ENCODE measurements at places on chromosomes 7 and 10.

DNA sequence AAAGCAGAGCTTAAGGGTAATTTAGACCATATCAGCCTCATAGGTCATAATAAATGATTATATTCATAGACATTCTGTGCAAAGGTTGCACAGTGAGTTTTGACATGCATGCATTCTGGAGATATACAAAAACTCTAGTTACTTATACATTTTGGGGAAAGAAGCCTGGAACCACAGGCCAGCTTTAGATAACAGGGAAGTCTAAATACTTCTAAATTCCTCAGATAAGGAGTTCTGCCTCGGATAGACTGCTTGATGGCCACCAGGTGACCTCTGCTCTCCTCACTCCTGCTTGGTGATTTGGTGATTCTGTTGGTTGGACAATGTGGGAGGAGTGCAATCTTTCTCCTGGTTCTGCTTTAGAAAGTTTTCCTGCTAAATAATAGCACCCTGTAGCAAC is 77.9 kb downstream of the SGMS1 start:
- no peak for DNase-seq

GRCh38 chr10:31186225-31187000 is 132.6 kb upstream of the ZEB1 start:
- DNase-seq: no peak

- DNase-seq: no peak
These were observed 79.0 kb downstream of the AUTS2 start for GRCh38 chr7:69677054-69677852.

GRCh38 chr10:61476529-61476928 is 23.3 kb upstream of the TMEM26 start:
- DNase-seq: no peak

DNA sequence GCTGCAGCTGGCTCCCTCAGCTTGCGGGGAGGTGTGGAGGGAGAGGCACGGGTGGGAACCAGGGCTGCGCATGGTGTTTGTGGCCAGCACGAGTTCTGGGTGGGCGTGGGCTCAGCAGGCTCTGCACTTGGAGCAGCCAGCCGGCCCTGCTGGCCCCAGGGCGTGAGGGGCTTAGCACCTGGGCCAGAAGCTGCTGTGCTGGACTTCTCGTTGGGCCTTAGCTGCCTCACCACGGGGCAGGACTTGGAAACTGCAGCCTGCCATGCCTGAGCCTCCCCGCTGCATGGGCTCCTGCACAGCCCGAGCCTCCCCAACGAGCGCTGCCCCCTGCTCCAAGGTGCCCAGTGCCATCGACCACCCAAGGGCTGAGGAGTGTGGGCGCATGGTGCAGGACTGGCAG is 120.1 kb downstream of the ZNF248 start:
- no peak for DNase-seq

DNA sequence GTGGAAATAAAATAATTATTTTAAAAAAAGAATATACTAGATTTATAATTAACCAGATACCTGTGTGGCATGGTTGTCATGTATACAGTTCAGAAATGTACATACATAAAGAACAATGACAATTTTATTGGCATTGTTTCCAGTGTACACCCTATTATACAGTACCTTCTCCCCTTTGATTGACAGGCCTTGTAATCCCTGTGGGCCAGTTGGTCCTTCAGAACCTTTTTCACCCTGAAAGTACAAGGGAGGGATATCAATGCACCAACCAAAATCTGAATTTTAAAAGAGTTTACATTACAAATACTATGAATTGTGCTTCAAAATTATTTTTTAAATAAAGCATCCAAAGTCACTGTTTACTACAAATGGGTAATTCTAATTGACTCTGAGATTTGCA is 61.2 kb downstream of the COL28A1 start:
- DNase-seq: no peak

GRCh38 chr7:102106625-102107024 is 180.0 kb upstream of the SH2B2 start:
- DNase-seq: no peak

DNA sequence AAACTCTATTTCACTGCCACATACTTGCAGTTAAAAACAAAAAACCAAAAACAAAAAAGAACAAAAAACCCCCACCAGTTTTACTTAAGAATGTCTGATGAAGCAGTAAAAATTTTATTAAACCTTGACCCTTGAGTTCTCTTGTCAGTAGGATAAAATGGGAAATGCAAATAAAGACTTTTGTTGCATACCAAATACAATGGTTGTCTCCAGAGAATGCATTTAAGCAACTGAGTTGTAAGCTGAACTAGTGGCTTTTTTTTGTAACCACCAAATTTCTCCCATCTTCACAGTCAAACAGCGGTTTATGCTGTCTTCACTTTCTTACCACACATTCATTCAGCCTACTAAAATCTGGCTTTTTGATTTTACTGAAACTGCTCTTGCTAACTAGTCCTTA is 3.1 kb downstream of the SYPL1 start:
- DNase-seq: no peak

GRCh38 chr7:92843034-92843760 is 6.8 kb upstream of the CDK6 start:
- no peak for DNase-seq

DNA sequence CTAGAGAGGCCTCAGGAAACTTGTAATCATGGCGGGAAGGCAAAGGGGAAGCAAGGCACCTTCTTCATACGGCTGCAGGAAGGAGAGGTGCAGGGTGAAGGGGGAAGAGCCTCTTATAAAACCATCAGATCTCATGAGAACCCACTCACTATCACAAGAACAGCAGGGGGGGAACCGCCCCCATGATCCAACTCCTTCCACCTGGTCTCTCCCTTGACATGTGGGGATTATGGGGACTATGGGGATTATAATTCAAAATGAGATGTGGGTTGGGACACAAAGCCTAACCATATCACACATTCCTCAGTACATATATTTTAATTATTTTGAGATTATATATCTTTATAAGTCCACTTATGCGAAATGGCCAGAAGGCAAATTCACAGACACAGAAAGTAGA is 8.9 kb downstream of the HK1 start:
- no peak for DNase-seq

- DNase-seq: no peak
These were observed 403.5 kb upstream of the ANKRD30A start for GRCh38 chr10:36721871-36722270.

DNA sequence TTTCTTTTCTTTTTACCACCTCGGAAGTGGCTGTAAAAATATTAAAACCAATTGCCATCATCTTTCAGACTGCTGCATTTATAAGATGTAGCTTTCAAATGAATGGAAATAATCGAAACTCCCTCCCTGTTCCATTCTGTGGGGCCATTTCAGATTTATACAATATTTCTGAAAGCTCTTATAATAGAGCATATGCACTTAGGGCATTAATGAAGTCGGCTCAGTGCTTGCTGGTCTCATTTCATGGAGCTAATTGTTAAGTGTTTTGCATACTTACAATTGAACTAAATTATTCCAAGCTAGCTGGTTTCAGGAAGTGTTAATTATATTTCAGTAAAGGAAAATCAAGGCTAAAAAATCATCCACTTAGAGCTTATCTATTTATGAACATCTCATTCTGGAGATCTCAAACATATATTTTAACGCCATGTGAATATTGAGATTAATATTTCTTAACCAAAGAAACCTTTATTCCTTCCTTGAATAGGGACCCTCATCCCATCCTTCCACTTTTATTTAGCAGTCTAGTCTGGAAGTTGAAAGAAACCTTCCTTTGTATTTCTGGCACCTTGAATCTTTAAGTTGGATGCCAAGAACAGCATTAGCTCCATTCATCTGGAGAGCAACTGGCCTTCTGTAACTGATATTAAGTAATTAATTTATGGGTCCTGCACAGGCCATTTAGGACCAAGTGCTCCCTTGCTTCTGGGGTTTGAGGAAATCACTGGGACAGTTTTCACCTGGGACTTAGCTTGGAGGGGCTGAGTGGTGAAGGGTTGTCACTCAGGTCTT is 45.1 kb downstream of the RPS24 start:
- no peak for DNase-seq

DNA sequence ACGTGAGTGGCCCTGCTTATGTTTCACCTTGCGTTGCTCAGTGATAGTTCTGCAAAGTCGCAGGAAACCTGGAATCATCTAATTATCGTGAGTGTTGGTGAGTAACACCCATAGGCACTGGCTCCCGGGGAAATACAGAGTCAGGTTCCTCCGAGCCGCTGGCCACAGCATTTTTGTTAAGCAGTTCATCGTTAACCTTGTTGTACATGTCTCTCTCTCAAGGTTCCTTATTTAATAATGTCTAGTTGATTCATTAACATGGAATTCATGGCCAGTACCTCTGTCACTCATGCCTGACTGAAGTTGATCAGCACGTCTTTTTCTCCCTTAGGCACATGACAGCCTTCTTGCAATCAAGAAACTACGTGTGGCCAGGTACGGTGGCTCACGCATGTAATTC is 3.1 kb upstream of the ZFAND2A start:
- no peak for DNase-seq

DNA sequence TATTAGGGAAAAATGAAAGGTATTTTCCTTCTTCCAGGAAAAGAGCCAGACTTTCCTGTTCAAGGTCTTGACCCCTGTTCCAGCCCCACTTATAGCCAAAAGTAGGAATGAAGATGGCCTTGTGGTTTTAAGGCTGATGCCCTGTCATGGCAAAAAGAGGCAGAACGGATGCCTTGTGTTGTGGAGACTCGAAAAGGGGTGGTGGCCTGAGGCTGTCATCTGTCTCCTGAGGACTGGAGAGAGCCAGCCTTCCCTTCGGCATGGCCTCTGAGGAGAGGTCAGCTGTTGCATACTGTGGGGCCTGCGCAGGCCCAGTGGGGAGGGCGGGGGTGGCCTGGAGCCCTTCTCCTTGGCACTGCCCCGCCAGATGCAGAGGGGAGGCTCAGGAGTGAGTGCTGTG is 166.0 kb upstream of the EEPD1 start:
- DNase-seq: no peak

GRCh38 chr7:98472521-98472954 is 71.6 kb upstream of the BAIAP2L1 start:
- DNase-seq: no peak

- no peak for DNase-seq
These were observed 103.1 kb downstream of the SEMA3C start for GRCh38 chr7:80815733-80816132.
